ENCODE measurements at places on chromosomes 7 and 10.

GRCh38 chr7:21067216-21067615, 280.5 kb upstream of the SP8 start:
- DNase-seq: no peak

DNA sequence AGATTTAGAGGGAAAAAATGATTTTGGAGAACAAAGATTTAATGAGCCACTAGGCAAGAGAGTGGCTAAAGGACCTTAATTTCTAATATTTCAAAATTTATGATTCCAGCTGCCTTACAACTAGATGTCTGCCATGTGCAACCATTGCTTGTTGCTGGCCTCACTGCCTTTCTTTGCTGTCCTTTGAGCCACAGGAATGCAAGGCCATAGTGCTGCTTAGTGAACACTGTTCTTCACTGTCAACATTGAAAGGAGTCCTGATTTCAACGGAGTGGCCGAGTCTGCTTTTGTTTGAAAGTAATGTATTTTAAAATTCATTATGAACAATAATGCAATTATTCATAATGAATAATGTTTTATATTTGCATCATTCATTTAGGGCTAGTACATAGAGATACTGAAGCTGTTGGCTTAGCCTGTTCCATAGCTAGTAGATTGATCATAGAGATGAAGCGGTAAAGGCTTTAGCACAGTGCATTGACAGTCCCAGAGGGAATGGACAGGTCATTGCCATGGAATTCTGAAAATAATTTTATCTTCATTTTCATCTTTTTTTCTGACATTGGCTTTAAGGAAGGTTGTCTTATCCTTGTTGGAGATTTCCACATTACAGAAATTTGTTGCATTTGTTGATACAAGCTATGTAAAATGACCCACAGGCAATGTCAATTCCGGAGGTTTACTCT, 544.1 kb downstream of the AUTS2 start:
- no peak for DNase-seq

DNA sequence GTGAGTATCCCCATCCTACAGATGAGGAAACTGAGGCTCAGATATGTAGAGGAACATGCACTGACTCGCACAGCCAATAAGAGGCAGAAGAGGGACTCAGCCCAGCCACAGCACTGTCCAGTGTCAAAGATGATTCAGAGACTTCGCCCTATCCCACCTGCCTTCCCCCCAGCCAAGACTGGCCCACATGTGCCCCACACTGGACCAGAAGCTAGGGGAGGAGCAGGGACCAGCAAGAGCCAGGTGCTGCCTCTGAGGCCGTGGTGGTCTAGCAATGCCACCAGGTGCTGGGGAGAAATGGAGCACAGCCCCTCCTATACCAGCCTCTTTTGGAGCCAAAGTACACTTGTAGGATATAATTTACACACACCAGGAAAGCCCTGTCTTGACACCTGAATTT, 22.3 kb downstream of the GRID1 start:
- no peak for DNase-seq

DNA sequence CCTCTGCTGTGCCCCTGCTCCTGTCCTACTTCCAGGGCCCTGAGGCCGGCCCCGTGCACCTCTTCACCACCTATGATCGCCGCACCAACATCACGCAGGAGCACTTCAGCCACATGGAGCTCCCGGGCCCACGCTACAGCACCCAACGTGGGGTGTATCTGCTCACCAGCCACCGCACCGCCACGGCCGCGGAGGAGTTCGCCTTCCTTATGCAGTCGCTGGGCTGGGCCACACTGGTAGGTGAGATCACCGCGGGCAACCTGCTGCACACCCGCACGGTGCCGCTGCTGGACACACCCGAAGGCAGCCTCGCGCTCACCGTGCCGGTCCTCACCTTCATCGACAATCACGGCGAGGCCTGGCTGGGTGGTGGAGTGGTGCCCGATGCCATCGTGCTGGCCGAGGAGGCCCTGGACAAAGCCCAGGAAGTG, 1.8 kb downstream of the RBP3 start:
- DNase-seq: no peak

DNA sequence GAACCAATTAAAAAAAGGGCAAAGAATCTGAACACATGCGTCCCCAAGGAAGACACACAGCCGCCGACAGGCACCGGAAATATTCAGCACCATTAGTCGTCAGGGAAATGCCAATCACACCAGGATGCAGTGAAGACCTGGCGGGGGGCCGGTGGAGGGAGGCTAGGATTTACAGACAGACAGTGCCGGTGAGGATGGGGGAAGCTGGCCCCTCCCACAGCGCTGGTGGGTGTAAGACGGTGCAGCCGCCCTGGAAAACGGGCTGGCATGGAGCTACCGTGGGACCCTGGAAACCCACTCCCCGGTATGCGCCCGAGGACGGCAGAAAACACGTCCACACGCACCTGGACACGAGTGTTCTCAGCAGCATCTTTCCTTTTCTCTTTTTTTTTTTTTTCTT, 4.8 kb upstream of the ADAP1 start:
- DNase-seq: no peak

DNA sequence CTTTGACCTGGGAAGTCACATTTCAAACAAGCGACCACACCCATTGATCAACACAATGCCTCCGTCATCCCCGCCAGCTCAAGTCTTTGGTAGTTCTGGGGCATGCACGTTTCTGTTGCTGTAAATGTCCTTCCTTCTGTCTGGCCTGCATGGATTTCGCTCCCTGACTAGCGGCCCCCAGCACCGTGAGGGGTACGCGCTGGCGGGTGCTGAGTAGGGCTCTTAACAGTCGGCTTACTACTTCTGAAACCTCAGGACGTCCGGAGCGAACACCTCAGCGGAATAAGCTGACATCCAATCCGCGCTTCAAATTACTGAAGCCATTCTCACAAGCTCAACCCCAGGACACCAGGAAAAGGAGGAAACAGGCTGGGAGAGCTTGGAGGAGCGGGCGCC, 505 bp downstream of the NUDCD3 start:
- DNase-seq: no peak

- no peak for DNase-seq
Measured at GRCh38 chr10:129938460-129938859, 25.6 kb downstream of the EBF3 start.

- DNase-seq: no peak
Measured at GRCh38 chr7:70919481-70920073, 212.4 kb upstream of the GALNT17 start.

GRCh38 chr7:35749556-35749955, 51.3 kb upstream of the SEPTIN7 start:
- no peak for DNase-seq

DNA sequence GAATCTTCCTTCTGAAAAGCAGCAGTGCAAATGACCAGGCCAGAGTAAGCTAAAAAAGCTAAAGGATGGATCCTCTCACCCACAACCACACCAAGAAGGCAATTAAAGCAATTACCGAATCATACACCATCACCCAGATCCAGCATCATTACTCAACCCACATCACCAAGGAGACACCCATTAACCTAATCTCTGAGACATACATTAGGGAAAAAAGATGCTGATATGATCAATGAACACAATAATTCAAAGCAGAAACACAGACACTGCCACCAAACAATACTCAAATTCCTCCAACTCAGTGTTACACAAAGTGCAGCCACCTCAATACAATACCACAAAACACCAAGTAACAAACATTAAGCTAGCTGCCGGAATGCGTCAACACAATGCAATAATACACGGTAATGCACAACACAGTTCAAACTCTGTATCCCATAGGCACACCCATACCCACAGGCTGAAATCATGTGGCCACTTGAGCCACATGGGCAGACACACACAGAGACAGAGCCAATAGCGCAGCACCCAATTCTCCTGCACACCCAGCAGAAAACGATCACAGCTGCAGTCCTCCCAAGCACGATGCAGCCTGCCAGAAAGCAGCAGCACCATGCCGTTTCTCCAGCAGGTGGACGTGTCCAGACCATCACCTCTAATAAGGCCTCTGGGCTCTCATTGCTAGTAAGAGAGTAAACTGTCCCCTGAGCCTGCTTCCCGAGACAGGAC, 21.5 kb downstream of the PAX2 start:
- DNase-seq: no peak

DNA sequence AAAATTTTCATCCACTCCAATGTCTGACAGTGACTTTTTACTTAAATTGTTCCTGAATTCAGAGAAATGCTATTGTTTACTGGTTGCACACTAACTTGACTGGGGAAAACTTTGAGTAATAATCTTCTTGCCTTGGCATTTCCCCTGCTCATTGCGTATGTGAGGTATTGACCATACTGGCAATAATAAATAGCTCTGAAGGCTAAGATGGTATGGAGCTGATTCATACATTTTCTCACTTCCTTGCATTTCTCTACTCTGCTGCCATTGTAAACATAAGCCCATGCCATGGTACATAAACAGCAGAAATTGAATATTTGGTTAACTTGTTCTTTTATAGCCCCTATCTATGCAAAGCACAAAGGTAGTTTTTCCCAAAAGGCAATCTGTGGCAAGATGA, 290.0 kb downstream of the RNLS start:
- no peak for DNase-seq

DNA sequence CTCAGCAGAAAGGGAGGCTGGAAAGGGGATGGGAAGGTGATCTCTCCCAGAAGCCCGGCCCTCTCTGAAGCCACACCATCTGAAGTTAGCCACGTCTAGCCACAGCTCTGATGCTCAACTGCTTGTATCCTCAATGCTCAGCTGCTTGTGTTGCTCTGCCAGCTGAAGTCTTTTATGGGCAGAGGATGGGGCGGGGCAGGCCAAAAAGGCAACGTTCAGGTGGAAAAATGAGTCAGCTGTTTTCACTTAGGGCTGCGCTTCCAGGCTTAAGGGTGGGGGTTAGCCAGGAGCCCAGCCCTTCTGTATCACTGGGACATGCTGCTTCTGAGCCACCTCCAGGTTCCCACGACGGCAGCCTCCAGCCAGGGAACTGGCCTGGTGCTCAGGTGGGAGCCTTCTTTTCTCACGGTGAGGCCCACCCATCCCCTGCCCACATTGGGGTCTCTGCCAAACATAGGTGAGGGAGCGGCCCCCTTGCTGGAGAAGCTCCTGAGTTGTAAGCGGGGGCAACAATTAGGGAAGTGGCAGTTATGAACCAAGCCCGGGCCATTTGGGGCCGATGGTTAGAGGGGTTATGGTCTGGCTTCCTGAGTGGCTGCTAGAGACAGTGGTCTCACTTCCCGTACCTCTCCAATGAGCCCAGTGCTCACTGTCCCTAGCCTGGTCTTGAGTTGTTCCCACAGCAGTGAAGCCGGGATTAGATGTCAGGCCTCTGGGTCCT, 44.9 kb upstream of the CNPY1 start:
- DNase-seq: no peak
